ENCODE measurements at places on chromosomes 1 and 21. TPM values are rescaled to one million over a fixed set of nuclear protein-coding genes. Genes with fewer than 3 reads are reported as not detected.

The FAM110D gene
- 0.05 TPM for total RNA-seq

The GPR89A gene
- 47.7 TPM for total RNA-seq

The CALML6 gene
- 0.67 TPM for total RNA-seq

The CSF3R gene
- total RNA-seq: not detected

The ZBTB18 gene
- 13.0 TPM for total RNA-seq

The FAM3B gene
- not detected for total RNA-seq

The LCA5L gene
- 2.2 TPM for total RNA-seq

The SLC22A15 gene
- total RNA-seq: 1.4 TPM

The FCGR1A gene
- total RNA-seq: not detected

The RER1 gene
- 181 TPM for total RNA-seq

The CD52 gene
- total RNA-seq: not detected

The UCK2 gene
- 90.3 TPM for total RNA-seq

The RIIAD1 gene
- not detected for total RNA-seq

The SPRR2E gene
- total RNA-seq: not detected

The CPT2 gene
- total RNA-seq: 28.2 TPM

The CYYR1 gene
- not detected for total RNA-seq

The OTUD3 gene
- total RNA-seq: 11.0 TPM

The RGS2 gene
- total RNA-seq: 12.5 TPM

The CCDC30 gene
- 1.5 TPM for total RNA-seq

The CRYBG2 gene
- total RNA-seq: not detected

The PCNX2 gene
- total RNA-seq: 4.8 TPM

The KDF1 gene
- not detected for total RNA-seq

The WDTC1 gene
- total RNA-seq: 9.0 TPM

The MYBPH gene
- total RNA-seq: not detected

The KIAA1614 gene
- 0.08 TPM for total RNA-seq

The SNX27 gene
- total RNA-seq: 30.4 TPM

The ST6GALNAC3 gene
- total RNA-seq: 70.7 TPM

The GAS5 gene
- total RNA-seq: 660 TPM

The FAM167B gene
- total RNA-seq: 50.6 TPM

The MCOLN3 gene
- total RNA-seq: 1.9 TPM

The PLA2G5 gene
- total RNA-seq: not detected

The AK5 gene
- total RNA-seq: 0.11 TPM

The RO60 gene
- 115 TPM for total RNA-seq

The DIO1 gene
- not detected for total RNA-seq

The NAXE gene
- total RNA-seq: 229 TPM

The KCNQ4 gene
- total RNA-seq: 0.11 TPM

The KCNN3 gene
- total RNA-seq: not detected

The MFN2 gene
- 51.7 TPM for total RNA-seq

The C1orf105 gene
- total RNA-seq: not detected

The NTRK1 gene
- total RNA-seq: 0.53 TPM

The ODR4 gene
- total RNA-seq: 32.3 TPM

The IFFO2 gene
- 6.4 TPM for total RNA-seq

The OSCP1 gene
- total RNA-seq: 3.2 TPM

The GBP4 gene
- 0.03 TPM for total RNA-seq

The AIM2 gene
- 3.1 TPM for total RNA-seq

The CIART gene
- 0.21 TPM for total RNA-seq

The KCNE2 gene
- not detected for total RNA-seq

The DMRTA2 gene
- total RNA-seq: 0.21 TPM

The HSD11B1 gene
- not detected for total RNA-seq

The TP73 gene
- total RNA-seq: 0.32 TPM

The UCHL5 gene
- total RNA-seq: 41.4 TPM

The GBP6 gene
- total RNA-seq: 0.18 TPM

The LRRN2 gene
- total RNA-seq: not detected

The PCSK9 gene
- total RNA-seq: 0.26 TPM

The PTBP2 gene
- total RNA-seq: 17.7 TPM

All from SK-MEL-5 (cell line).